ENCODE measurements at places on chromosomes 3 and 15. TPM values are rescaled to one million over a fixed set of nuclear protein-coding genes. Genes with fewer than 3 reads are reported as not detected.

Gene DPH6
- total RNA-seq = 21.0 TPM

Gene CRELD1
- total RNA-seq = 30.8 TPM

Gene FETUB
- not detected for total RNA-seq

Gene TMEM44
- 12.1 TPM for total RNA-seq

Gene EXOSC7
- 31.2 TPM for total RNA-seq

- DNase-seq = no peak
Observed at GRCh38 chr15:67228286-67228685, 26.2 kb downstream of the AAGAB start.

- no peak for DNase-seq
Observed at GRCh38 chr3:188884299-188885043, 287.3 kb upstream of the TPRG1 start.

Measured in aorta (tissue), 5 donors.